ENCODE measurements at places on chromosomes 11 and 22.

GRCh38 chr11:123903932-123904331 is 2.0 kb downstream of the OR8D4 start:
- no peak for DNase-seq

GRCh38 chr22:24333301-24333700 is 62.7 kb downstream of the SPECC1L start:
- DNase-seq, result no peak

GRCh38 chr11:73999581-74000306 is 9.1 kb downstream of the UCP3 start:
- DNase-seq, result no peak

DNA sequence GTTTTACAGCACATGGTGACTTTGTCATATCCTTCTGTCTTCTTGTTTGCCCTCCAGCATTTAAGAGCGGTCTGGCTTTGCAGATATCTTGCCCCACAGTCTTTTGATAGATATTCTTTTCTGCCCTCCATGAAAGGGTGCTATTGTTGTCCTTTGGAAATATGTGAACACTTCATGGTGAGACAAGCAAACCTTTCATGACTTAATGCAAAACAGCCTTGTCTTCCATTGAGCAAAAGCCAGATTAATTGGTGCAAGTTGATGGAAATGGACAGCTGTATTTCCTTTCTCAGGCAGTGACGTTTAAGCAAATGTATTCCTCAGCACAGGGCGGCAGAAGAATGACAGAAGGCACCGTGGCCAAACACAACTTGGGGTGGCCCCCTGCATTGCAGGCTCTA is 4.4 kb downstream of the DCPS start:
- no peak for DNase-seq

DNA sequence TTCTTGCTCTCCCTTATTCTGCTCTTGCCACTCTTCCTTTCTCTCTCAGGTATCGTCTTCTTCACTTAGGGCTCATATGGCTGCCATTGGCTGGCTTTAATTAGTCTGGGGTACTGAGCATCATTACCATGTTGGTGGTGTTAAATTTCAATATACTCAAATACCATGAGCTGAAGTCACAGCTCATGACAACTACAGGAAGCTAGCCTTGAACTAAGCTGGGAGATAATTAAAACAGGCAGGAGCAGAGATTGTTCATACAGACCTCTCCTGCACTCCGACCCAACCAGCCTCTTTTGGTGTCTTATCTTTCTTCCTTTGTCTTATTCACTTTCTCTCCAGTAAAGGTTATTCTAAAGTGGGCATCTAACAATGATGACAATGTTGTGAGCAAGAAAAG is 130.9 kb upstream of the BLID start:
- no peak for DNase-seq

GRCh38 chr11:59669611-59670009 is 773 bp upstream of the PATL1 start:
- no peak for DNase-seq

GRCh38 chr22:48651981-48652538 is 1175.6 kb downstream of the BRD1 start:
- DNase-seq, result no peak

GRCh38 chr11:46675288-46675851 is 25.0 kb downstream of the ARHGAP1 start:
- no peak for DNase-seq

DNA sequence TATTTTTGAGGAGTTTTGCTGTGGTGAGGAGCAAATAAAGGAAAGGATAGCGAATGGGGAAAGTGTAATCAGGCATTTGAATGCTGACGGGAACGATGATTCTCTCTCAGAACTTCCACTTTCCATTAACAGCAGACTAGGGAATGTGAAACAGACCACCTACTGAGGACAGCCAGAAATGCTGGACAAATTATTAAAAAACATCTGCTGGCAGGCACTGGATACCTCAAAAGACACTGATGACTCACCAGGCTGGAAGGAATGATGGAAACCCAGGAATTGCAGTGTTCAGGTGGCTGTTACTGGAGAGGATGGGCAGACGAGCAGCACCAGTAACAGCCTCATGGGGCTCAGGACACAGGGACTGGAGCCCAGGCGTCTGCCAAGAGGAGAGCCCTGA is 33.4 kb downstream of the PLA2G6 start:
- DNase-seq, result no peak

DNA sequence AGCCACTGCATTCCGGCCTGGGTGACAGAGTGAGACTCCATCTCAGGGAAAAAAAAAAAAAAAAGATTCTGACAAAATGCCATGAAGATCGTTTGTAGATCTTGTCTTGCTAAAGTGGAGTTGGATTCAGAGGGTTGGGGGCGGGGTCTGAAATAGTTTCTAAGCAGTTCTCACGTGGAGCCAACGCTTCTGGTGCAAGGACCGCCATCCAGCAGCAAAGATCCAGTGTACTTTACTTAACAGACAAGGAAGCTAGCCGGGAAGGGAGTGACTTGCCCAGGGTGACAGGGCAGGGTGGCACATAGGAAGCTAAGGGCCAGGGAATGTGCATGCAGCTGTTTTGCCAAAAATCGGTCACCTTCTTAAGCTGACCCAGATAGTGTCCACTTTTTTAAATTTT is 27.4 kb downstream of the APOL1 start:
- DNase-seq, result no peak

DNA sequence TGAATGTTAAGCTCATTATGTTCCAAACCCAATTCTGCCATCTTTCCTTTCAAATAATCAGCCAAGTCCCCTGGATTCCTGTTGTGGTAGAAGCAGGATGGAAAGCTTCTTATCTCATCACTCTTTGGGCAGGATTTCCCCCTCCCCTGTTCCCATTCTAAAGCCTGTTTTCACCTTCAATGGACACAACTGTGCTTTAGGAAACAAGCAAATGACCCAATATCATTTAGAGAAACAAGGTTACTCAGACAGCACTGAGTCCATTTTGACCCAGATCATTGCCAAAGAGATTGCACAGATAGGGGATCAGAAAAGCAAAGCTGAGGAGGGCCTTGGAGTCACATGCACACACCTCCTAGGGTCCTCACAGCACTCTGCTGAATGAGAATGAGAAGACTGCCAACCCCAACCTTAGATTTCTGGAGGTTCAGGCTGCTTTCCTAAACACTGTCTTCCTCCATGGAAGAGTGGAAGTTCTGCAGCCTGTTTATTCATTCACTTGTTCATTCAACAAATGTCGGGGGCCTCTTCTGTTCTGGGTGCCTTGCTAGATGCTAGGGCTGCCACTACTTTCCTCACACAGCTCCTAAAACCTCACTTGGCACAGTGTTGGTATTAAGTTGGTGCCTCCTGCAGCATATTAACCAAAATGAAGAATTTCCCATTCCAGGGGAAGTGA is 95.3 kb downstream of the ME3 start:
- DNase-seq, result no peak

- DNase-seq, result no peak
Measured at GRCh38 chr22:40525250-40525884, 111.2 kb downstream of the MRTFA start.

- DNase-seq, result peak; percentile 16
Measured at GRCh38 chr11:69870766-69871165, 51.5 kb upstream of the FGF3 start.

DNA sequence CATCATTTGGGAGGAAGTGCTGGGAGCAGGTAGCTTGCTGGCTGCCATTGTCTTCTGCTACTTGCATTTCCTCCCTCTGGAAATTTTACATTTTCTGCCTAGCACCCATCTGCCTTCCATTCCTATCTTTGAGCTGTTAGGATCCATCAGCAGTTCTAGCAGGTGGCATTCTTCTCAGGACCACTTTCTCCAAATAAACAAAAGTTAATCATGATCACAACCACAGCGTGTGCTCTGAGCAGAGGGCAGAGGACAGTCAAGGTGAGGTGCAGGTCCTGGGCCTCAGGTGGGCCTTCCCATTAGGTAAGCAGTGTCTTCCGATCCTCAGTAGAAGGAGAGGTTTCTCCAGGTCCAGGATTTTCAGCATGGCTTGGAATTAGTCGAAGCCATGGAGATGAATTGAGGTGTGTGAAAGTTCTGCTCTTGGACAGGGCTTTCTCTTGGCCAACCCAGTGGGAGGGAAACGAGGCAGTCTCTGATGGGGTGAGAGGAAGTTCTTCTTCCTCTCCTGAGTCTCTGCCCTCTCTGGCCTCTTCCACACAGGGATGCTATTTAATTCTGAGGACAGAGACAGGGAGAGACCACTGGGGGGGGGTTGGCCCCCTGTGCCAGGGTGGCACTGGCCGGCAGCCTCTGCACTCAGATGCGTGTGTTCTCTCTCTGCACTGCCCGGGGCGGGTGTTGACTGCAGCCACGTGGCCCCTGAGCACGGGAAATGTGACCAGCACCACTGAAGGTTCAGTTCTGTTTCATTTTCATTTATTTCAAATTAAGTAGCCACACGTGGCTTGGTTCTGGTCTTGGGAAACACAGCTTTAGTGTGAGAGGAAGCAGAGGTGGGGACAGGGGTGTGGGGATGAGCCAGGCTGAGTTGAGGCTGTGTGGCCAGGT is 170.8 kb downstream of the TBC1D22A start:
- no peak for DNase-seq

- DNase-seq, result no peak
Measured at GRCh38 chr11:68867066-68867465, 25.4 kb upstream of the CPT1A start.

DNA sequence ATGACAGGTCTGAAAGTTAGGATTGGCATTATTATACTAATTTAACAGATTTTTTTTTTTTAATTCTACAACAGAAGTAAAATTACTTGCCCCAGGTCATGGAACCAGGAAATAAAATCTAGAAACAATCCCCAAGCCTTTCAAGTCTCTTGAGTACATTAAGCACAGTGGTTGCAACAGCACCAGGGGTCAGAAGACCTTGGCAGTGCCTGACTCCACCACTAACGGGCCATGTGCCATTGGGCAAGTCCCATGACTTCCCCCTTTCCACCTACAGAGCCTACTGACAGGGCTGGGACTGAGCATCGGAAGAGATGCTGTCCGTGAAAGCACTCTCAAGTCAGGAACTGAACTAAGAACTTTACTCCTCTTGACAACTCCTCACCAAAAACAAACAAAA is 98.6 kb upstream of the AKIP1 start:
- no peak for DNase-seq

DNA sequence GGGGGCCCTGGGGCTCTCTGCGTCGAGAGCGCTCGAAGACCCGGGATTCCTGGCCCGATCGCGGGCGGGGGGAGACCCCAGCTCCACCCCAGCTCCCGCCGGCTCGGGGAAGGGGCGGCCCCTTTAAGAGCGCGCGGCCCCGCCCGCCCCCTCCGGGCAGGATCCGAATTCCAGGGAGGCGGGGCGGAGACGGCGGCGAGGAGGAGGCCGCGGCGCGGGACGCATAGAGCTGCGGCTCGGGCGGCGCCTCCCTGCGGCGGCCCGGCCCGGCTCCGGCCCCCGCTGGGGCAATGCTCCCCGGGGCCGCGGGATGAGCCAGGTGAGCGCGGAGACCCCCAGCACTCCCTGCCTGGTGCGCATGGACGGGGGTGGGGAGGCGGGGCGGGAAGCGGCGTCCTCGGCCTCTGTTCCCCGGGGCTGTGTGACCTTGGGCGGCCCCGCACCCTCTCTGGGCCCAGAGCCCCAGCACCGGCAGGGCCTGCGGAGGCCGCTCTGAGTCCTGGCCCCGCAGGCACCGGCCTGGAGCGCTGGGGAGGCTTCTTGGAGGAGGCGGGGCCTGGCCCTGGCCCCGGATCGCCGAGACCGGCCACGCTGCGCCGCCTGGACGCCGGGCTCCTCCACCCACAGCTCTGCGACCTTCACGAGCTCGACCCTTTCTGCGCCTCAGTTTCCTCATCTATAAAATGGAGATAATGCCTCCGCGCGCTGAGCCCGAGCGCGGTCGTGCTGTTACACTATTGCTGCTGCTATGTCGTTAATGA is 565 bp downstream of the GAS2L1 start:
- no peak for DNase-seq

DNA sequence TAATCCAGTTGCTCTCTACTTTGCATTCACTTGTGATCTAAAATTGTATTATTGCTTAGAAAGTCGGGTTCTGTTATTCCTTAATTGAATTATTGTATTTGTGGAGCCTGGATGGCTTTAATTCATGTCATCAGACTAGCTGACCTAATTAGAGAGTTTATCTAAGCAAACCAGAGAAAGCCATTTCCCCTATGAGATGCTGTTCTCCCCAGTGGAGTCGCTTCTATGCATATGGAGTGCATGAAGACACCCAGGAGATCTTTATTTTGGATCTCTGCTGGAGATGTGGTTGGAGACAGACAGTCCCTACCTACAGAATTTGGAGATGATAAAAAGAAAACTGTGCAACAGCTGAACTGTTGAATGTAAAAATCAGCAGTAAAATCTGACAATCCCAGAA is 45.2 kb upstream of the MYO18B start:
- DNase-seq, result no peak

DNA sequence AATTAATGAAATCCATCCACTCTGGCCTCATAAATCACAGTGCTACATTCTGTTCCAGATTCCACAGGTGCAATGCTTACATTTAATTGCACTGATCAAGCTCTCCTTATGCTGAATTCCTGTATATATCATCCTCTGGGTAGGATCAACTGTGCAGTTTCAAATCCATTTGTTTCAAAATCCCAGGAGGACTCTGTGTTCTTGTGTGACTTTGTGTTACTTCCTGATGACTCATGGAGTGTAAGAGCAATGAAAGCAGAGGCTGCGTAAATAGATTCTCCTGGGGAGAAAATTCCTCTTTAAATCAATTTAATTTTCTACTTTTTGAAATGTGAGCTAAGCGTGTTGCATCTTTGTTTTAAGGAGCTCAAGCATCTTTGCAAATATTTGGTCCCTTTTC is 752.7 kb downstream of the METTL15 start:
- DNase-seq, result no peak

DNA sequence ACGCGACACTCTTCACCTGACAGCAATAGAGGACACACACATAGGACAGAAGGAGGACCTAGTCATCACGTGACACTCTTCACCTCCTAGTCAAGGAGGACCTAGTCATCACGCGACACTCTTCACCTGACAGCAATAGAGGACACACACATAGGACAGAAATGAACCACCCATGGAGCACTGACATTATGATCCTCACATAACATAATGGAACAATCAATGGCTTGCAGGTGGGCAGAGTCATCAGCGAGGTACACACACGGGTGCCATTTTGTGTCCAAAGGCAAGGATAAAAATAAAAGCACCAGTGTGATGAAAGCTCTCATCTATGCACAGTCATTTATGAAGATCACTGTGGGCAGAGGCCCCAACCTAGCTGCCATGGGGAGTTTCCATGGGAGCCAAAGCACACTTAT is 354.7 kb downstream of the LARGE1 start:
- DNase-seq, result no peak

DNA sequence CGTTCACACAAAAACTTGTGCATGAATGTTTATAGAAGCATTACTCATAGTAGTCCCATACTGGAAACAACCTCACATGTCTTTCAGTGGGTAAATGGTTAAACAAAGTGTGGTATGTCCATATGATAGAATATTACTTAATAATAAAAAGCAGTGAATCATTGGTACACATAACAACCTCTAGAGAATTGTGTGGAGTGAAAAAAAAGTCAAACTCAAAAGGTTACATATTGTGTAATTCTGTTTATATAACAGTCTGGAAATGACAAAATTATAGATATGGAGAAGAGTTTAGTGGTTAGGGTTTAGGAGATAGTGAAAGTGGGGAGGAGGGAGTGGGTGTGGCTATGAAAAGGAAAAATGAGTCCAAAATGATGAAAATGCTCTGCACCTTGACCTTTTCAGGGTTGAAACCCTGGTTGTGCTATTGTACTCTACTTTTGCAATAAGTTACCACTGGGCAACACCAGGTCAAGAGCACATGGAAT is 243.4 kb upstream of the DDI1 start:
- DNase-seq, result no peak

GRCh38 chr11:3224401-3225057 is 5.9 kb upstream of the MRGPRG start:
- no peak for DNase-seq
